ENCODE measurements at places on chromosomes 13 and 19.

GRCh38 chr19:10915130-10916091 is 13.0 kb downstream of the YIPF2 start:
- no peak for DNase-seq

DNA sequence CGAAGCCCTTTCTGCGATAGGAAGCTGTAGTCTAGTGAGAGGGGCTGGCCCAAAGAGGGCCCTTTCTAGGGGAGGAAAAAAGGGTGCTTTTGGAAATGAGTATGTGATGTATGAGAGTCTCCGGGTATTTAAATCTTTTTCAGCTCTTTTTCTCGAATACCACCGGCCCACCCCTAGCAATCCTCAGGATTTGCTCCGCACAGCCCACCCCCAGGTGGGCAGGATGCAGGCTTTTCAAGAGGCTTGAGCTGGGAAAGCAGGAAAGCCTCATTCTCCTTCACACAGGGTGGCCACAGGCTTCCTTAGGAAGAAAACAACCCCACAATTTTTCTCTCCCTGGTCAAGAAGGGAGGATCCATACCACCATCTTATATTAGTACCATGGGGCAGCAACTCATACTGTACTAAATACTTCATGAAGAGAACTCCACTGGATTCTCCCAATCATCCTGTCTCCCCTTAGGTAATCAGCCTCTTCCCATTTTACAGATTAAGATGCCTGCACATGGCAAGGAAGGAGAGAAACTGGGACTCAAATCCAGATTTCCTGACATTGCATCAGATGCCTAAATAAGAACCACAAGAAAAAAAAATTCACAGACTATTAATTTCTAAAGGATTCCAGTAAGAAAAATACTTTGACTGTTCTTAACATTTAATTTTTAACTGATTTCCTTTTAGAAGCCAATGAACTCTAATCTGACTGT is 84.4 kb downstream of the STK24 start:
- DNase-seq, result no peak

- DNase-seq, result peak; percentile 68
Observed at GRCh38 chr19:10219678-10220077, 11.5 kb downstream of the S1PR2 start.

DNA sequence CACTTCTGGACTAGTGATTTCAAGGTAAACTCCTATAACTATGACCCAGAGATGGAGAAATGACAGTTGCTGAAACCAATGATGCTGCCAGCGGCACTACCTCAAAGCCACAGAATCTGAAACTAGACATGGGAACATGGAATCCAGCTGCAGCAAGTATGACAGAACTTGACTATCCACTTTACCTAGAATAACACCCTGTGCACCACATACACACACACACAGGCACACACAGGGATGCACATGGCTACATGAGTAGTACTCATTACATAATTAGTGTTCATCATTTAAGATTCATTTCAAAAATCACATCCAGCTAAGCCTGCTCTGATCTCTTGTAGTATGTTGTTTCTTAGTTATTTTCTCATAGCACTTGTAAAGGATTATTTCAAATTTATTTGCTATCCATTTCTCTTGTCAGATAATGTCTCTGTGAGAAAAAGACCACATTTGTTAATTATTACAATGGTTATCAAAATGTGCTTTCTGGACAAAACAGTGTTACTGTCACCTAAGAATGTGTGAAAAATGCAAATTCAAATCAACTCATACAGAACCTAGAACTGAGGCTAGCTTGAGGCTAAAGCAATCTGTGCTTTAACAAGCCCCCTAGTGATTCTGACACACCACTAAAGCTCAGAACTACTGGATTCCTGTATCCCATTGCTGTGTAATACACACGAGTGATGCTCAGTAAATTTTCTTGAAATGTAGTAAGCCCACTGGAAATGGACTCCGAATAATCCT is 59.4 kb downstream of the WTIP start:
- DNase-seq, result no peak

DNA sequence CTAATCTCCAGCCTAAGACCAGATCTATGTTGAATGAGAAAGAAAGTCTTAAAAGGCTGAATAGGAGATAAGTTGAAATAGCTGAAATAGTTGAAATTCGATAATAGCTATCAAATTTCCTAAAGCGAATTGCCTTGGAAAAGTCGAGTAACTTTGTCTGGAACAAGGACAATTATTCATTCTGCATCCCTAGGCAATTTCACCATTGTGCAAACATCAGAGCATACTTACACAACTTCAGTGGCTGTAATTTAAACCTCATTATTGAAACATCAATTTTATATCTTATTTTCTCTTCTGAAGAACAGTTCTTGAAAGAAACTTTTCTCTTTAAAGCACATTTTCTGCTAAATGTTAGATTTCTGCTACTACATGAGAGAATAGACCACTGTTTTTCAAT is 13.6 kb downstream of the TNFSF13B start:
- DNase-seq, result no peak

- no peak for DNase-seq
Observed at GRCh38 chr19:3175781-3176714, 2.5 kb upstream of the S1PR4 start.

DNA sequence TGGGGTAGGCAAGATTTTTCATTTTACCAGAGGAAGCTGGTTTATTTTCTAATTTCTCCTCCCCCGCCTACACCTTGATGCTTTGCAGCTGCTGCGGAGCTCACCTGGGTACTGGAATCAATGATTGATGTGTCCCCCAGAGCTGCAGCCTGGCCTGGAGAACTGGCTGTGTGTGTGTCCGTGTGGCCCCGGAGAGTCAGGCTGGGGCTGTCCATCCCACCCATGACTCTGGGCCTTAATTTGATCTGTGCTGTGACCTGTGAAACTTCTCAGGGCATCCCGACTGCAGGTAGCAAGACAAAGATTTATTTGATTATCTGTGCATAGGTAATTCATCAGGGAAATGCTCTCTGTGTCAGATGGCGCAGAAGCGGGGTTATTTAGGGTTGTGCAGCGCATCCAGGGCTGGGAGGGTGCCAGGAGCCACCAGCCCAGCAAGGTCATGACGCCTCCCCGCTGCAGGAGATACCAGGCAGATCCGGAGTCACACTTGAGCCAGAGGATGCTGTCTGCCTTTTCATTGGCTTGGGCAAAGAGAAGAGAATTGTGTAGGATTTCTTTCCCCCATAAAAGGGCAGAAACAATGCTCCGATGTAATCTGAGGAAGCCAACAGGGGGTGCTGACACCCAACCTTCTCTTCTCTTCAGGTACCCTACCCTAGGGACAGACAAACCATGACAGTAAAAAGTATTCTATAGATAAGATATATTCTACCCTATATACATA is 346.6 kb downstream of the TSHZ3 start:
- no peak for DNase-seq

Data from inflammatory macrophage treated with lipopolysaccharide for 1 hour (primary cell).